ENCODE measurements at places on chromosomes 12 and 14.
A peak's percentile ranks its signal among the peaks of the same experiment; 100 is the strongest.

GRCh38 chr14:22168092-22168955 is 420.7 kb downstream of the DAD1 start:
- DNase-seq: peak; percentile 82

GRCh38 chr12:16407346-16407745 is 59.9 kb downstream of the MGST1 start:
- no peak for DNase-seq

GRCh38 chr12:6390084-6390799 is 6.3 kb downstream of the LTBR start:
- no peak for DNase-seq

- DNase-seq: peak; percentile 67
Measured at GRCh38 chr14:22084393-22085281, 411.0 kb upstream of the OR4E1 start.

DNA sequence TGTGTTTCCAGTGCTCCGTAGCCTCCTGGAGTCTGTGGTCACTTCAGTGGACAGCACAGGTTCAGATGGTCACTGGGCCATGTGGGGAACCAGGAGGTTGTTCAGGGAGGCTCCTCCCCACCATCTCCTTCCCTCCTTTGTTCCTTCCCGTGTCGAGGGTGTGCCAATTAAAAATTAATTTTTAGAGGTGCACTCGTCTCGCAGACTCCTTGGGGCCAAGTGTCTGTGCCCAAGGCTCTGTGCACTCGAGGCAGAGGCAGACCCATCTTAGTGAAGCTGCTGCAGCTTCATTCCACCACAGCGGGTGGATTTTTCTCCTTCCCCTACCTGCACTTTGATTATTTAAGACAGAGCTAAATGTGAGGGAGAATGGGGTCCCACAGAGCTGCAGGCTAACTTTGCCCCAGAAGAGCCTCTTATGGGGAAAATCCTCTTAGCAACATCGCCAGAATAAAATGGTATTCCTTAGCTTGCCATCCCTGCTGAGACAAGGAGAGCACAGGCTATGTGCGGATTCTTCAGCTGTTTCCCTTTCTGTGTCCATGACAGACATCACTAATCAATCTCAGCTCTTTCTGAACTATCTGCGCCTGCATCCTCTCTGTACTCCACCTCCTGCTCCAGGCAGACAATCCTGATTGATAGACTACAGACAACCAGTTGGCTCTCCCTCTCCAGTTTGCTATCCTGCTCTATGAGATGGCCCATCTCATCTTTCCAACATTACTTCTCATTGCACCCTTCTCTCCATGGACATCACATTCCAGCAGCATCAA is 159.5 kb downstream of the VRK1 start:
- no peak for DNase-seq

DNA sequence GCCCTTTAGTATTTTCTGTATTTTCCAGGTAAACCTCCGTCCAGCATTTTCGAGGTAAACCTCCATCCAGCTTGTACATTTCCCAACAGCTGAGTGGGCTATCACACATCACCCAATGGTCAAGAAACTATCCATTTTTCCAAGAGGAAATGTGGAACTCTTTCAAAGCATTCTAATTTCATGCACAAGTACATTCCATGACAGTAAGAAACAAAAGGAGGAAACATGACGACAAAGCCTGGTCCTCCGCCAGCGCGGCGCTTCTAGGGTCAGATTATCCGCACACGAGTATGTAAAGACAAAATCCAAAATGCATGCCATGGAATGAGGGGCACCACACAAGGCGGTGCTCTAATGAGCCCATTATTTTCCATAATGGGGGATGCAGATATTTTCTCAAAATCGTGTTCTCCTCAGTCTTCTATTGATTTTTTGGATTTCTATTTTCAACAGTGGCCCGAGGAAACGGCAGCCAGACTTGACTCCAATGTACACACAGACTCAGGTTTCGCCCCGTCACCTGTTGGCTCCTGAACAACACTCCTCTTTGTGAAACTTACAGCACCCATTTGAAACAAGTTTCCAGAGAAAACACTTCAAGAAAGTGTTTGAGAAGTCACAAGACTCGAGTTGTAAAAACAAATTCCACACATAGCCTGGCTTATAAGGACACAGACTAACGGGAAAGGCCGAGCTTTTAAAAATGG is 107.4 kb downstream of the PRICKLE1 start:
- peak; percentile 71 for DNase-seq

- peak; percentile 19 for DNase-seq
Measured at GRCh38 chr14:95679998-95680735, 6.1 kb upstream of the TCL1B start.

DNA sequence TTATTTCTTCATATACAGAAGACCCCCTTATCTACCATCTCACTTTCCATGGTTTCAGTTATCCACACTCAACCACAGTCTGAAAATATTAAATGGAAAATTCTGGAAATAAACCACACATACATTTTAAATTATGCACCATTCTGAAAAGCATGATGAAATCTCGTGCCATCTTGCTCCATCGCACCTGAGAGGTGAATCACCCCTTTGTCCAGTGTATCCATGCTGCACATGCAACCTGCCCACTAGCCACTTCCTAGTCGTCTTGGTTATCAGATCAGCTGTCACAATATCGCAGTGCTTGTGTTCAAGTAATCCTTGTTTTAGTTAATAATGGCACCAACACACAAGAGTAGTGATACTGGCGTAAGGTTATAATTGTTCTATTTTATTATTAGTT is 145.7 kb downstream of the C12orf42 start:
- DNase-seq: no peak

- DNase-seq: no peak
Measured at GRCh38 chr12:71183846-71184245, 26.0 kb upstream of the TSPAN8 start.

GRCh38 chr12:123227581-123228258 is 5.2 kb downstream of the MPHOSPH9 start:
- no peak for DNase-seq

- no peak for DNase-seq
Measured at GRCh38 chr12:56644654-56645053, 1.1 kb downstream of the ATP5F1B start.

DNA sequence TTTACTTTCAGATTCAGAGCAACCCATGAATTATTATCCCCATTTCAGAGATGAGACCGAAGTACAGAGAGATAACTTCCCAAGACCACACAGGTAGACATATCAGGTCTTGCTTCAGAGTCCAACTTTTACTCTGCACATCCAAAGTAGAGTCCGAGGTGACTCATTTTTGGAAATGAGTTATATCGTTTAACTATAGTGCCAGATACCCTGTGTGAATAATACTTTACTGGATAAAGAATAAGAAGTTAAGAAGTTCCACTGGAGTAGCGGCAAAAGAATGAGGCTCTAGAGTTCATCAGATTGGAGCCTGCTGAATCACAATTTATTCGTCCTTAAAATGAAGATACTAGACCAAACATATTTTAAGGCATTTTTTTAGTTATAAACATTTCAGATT is 124.7 kb downstream of the EPS8 start:
- DNase-seq: peak; percentile 14

- no peak for DNase-seq
Measured at GRCh38 chr12:48340943-48341342, 9.8 kb downstream of the ZNF641 start.

DNA sequence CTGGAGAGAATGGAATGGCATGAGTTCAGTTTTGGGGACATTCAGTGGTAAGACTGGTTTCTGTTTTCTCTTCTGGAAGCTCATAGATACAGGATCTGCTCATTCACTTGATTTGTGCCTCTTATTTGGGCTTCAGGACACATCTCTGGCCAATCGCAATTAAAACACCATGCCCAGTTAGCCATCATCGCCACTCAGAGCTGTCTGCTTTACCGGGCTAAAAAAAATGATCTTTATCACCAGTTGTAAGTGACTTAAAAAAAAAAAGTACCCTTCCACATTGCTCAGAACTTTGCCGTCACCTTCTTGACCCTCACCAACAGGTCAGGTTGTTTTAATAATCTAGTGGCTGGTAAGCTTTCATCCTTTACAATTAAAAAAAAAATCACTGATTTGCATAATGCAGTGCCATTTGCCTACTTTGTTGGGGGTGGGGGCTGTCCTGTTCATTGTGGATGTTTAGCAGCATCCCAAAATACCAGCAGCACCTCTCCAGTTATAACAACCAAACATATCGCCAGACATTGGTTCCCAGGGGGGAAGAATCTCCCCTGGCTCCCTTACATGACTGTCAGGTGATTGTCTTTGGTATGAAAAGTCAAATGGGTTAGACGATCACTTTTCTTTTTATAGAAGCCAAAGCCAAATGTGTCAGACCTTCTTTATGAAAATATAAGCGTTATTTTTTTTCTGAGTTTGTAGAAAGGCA is 150.1 kb downstream of the PRKCH start:
- DNase-seq: no peak

GRCh38 chr12:47082796-47083621 is 3.2 kb upstream of the AMIGO2 start:
- peak; percentile 97 for DNase-seq

DNA sequence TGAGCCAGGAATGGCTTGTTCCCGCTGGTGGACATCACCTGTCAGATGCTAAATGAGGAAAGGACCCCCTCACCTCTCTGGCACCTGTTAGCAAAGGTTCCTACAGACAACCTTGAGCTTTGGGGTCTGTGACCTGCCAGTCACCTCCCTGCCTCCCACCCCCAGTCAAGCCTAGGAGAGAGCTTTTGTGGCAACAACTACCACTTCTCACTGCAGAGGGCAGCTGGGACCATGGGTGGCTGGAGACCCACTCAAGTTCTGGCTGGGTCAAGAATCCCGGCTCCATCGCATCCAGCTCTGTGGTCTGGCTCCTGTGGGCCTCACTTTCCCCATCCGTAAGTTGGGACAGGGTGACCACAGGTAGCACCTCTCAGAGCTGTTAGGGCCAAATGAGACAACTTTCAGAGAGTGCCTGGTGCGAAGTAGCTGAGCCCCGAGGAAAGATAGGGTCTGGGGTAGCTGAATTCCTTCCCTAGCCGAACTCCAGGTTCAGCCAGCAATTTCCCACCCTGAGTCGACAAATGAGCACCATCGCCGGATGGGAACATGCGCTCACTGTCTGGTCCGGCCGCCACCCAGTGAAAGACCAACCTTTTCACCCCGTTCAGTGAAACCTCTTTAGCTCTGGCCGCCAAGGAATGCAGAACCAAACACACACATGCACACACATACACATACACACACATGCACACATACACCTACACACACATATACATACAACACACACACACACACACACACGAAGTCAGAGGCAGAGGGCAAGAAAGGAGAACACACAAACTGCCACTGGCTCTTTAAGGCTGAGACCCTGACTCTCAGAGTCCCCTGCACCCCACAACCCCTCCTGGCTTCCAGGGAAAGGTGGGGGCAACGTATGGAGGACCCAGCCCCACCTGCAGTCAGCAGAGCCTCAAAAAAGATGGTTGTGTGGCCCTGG is 1.9 kb downstream of the TMEM119 start:
- no peak for DNase-seq

- DNase-seq: peak; percentile 30
Measured at GRCh38 chr12:105443802-105444652, 113.5 kb downstream of the C12orf75 start.

DNA sequence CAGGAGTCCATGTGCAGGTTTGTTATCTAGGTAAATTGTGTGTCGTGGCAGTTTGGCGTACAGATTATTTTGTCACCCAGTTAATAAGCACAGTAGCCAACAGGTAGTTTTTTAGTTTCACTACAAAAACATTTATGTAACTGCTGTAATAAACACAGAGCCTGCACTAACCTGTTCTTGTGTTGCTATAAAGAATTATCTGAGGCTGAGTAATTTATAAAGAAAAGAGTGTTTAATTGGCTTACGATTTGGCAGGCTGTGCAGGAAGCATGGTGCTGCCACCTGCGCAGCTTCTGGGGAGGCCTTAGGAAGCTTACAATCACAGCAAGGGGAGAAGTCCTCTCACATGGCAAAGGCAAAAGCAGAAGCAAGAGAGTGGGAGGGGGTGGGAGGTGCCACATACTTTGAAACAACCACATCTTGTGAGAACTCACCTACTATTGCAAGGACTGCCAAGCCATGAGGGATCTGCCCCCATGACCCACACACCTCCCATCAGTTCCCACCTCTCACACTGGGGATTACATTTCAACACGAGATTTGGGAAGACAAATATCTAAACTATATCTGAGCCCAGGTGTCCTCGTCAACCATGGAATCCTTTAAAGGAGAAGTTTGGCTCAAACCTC is 266.4 kb upstream of the GRIP1 start:
- DNase-seq: no peak

DNA sequence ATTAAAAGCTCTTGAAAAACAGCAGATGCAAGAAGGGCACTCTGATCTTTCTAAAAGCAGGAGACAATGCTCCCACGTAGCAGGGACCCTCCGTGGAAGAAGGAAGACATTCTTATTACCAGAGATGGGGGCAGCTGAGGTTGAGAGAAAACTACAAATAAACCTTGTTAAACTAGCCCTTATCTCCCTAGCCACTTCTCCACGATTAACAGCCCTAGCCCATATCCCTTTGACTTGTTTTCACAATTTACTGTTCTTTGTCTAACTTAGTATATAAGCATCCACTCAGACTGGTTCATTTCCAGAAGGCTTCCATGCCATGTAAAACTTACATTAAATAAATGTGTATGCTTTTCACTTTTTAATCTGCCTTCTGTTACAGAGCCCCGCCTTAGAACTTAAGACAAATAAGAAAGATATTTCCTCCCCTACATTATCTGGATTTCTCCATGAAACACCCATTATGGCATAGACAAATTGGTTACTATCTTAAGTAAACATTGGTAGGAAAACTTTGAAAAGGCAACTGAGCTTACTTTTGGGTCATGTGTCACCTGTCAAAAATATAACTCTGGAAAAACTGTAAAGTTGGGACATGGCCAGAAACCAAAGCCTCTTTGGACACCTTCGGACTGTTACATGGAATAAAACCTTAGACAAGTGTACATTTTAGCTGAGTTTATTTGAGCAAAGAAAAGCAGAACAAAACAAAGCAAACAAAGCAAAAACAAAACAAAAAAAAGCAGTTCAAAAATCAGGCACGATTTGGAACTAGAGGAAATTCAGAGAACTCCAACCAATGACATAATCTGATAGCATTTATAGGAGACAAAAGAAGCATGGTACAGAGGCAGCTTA is 4.9 kb upstream of the RNASE1 start:
- DNase-seq: no peak

DNA sequence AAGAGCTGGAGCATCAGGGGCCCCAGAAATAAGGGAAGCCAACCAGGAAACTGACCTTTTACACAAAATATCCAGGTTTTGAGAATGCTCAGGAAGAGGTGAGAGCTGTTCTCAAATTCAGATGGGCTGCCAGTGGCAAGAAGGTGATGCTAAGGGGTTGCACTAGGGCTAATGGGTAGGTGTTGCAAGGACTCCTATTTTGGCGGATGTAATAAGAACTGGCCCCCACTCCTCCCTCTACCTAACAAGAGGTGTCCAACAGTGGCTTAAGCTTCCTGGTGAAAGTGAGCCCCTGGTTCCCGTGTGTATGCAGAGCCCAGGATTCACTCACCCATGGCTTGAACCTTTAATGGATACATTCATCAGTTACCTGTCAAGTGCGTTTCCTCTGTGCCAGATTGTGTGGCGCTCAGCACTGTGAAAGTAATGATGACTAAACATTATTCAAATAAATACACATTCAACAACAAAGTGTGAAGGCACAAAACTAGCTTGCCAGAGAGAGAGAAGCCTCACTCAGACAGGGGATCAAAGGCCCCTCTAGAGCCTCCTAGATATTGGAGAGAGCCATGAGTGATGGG is 705 bp upstream of the CHGA start:
- no peak for DNase-seq
